Prostate gland (tissue), 2 donors: ENCODE measurements at places on chromosomes 3 and 15.

GRCh38 chr3:184459355-184459754 lies 79.5 kb downstream of the CHRD start:
- no peak for DNase-seq

GRCh38 chr3:197896421-197896820 lies 53.6 kb upstream of the RPL35A start:
- no peak for DNase-seq

DNA sequence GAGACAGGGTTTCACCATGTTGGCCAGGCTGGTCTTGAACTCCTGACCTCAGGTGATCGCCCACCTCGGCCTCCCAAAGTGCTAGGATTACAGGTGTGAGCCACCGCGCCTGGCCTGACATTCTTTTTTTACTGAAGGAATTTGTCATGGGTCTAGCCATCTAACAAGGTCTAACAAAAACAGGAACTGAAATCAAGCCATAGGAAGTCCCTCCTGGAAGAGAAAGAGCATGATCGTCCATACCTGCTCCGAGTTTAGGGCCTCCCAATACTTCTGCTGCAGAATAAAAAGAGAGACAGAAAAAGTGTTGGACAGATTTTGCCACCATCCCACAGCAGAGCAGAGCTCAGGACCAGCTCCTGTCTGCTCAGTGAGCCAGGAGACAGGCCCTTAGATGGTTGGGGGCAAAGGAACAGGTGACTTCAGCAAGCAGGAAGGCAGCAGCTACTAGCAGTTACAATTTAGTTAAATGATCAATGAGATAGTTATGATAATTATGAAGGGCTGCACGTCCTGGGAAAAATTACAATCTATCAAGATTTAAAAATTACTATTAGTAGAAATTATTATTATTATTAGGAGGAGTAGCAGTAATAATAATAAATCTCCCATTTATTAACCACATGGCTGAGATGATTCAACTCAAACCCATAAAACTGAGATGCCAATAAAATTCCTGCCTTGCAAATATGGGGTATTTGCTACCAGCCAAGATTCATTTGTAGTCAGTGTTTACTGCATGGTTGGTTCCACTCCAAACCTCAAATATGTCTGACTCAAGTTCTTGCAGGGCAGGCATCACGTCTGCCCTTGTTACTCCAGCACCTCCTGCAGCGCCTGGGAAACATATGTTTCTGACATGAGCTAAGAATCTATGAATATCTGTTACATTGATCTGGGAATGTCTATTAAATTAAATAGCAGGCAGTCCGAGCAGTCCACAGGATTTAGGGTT lies 40.1 kb downstream of the TMEM44 start:
- DNase-seq = peak; percentile 89

- DNase-seq = no peak
Measured at GRCh38 chr15:33448151-33448550, 137.4 kb downstream of the RYR3 start.

- no peak for DNase-seq
Measured at GRCh38 chr3:190096345-190096744, 24.4 kb downstream of the P3H2 start.

GRCh38 chr3:64489361-64490044 lies 198.3 kb downstream of the ADAMTS9 start:
- peak; percentile 27 for DNase-seq

GRCh38 chr3:194602669-194603171 lies 30.5 kb downstream of the TMEM44 start:
- no peak for DNase-seq

DNA sequence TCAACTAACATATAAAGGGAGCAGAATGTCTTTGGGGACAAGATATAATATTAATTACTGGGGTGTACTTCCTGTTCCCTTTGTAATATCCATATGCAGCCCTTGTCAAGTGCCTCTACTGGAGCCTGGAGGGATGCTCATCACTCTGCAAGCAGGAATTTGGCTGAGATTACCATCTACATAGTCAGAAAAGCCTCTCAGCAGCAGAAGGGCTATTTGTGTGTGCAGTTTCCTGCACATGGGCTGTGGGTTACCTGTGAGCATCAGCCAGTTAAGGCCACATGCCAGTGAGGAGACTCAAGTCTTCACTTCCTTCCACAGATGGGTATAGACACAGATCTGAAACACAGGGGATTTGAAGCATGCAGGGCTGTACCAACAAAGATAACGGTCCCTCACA lies 278.1 kb upstream of the PLSCR5 start:
- DNase-seq = no peak

GRCh38 chr3:51729042-51729633 lies 22.3 kb downstream of the GRM2 start:
- DNase-seq = no peak

- peak; percentile 11 for DNase-seq
Measured at GRCh38 chr3:190076601-190077394, 43.9 kb downstream of the P3H2 start.

- DNase-seq = no peak
Measured at GRCh38 chr3:127226946-127227842, 34.3 kb downstream of the PRR23E start.

DNA sequence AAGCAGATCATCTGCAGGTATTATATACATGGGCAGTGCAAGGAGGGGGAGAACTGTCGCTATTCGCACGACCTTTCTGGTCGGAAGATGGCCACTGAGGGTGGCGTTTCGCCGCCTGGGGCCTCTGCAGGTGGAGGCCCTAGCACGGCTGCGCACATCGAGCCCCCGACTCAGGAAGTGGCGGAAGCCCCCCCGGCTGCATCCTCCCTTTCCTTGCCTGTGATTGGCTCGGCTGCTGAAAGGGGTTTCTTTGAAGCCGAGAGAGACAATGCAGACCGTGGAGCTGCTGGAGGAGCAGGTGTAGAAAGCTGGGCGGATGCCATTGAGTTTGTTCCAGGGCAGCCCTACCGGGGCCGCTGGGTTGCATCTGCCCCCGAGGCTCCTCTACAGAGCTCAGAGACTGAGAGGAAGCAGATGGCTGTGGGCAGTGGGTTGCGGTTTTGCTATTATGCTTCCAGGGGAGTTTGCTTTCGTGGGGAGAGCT lies 639 bp downstream of the MKRN3 start:
- no peak for DNase-seq

- no peak for DNase-seq
Measured at GRCh38 chr3:150370122-150370602, 37.9 kb upstream of the TSC22D2 start.

DNA sequence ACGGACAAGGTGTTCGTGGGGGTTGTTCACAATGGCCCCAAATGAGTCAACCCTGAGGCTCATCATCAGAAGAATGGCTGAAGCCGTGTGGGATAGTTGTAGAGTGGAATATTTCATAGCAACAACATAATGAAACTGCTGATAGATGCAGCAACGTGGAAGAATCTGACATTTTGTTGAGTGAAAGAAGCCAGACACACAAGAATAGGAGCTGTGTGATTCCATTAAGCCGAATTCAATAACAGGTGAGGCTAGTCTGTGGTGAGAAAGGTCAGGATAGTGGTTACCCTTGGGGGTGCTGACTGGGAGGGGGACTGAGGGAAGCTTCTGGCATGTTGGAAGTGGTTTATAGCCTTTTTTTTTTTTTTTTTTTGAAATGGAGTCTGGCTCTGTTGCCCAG lies 144.0 kb downstream of the SMAD6 start:
- no peak for DNase-seq

- no peak for DNase-seq
Measured at GRCh38 chr15:91307601-91308000, 207.5 kb downstream of the SV2B start.

DNA sequence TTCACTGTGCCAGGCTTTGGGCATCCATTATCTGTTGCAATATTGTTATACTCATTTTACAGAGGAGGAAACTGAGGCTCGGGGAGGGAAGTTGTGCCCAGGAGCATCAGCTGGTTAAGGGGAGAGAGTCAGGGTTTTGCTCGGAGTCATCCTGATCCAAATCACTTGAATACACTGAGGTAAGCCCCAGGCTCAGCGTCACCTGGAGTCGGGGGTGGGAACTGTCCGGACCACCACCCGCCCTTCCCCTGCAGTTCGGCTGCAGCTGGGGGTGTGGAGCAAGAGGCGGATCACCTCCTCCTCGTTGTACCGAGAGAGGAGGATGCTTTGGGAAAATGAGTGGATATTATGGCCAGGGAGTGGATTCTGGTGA lies 646 bp downstream of the HRH1 start:
- no peak for DNase-seq

DNA sequence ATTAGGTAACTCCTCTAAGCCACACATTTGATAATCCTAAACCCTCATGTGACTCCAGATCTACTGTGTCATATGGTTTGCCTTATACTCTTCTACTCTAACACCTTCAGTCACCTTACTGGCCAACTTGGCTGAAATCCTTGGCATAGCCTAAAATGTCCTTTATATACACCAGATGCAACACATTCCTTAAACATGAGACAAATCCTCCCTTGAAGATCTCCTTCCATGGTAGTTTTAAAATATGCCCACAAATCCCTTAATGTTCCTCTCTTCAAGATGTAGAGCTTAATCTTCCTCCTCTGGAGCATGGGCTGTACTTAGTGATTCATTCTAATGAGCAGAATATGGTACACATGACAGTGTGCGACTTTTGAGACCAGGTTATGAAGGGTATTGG lies 238.9 kb downstream of the SUCLG2 start:
- no peak for DNase-seq

DNA sequence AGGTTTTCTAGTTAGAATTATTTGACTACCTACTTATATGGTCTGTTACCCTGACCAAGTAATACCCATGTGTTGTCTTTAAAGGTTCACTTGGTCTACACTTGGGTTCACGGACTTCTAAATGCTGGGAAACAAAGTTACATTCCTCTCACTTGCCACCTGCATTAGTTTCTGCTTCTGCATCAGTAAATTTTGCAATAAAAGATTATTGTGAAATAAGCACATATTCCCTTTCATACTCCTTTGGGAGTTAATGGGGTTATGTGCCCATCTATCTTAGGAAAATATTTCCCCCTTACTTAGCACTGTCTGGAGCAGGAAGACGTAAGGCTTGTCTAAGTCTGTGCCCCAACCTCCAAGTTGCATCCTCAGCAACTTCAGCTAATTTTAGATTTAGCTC lies 160.7 kb downstream of the FRMD5 start:
- no peak for DNase-seq

- DNase-seq = no peak
Measured at GRCh38 chr15:78991476-78991875, 46.6 kb upstream of the CTSH start.

DNA sequence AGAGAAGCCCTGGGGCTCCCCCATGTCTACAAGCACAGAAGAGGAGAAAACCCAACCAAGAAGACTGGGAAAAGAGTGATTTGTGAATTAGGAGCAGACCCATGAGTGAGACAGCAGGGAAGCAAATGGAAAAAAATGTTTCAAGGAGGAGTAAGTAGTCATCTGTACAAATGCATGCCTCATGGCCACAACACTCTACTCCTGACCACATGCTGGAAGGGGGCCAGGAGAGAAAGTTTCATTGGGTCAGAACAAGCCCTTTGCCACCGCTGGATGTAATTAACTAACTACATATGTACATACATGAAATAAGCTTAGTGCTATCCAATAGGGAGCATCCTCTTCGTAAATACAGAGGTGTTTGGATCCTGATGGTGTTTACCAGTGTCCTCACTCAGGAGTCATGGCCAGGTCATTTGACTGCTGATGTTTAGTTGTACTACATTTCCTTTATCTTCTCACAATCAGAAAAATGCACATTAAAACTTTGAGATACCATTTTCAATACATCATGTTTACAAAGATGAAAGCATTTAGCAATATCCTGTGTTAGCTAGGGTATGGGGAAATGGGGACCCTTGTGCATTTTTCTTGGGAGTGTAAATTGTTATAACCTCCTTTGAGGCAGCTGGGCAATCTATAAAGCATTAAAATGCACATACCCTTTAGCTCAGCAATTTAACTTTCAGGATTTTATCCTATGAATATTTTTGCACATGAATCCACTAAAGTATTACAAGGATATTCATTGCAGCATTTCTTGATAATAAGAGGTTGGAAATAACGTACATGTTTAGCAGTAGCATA lies 27.1 kb downstream of the CLRN1 start:
- no peak for DNase-seq

DNA sequence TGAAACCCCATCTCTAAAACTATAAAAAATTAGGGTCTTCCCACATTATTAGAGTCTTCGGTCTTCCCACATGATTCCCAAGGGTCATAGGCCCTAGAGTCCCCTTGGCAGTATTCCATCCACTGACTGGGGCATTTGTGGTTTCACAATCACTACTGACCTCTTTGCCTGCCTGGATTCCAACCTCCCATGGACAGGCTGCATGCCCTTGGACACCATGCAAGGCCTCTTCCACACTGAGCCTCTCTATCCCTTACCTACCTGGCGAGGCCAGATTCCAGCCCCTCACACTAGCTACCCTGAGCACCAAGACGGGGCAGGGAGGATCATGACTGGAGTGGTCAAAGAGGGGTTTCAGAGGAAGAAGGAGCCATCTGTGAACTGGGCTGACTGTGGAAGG lies 64.4 kb downstream of the SRGAP3 start:
- DNase-seq = no peak

GRCh38 chr3:23276913-23277658 lies 74.0 kb downstream of the UBE2E2 start:
- DNase-seq = no peak

- no peak for DNase-seq
Measured at GRCh38 chr3:112639455-112640225, 1.3 kb downstream of the CCDC80 start.

DNA sequence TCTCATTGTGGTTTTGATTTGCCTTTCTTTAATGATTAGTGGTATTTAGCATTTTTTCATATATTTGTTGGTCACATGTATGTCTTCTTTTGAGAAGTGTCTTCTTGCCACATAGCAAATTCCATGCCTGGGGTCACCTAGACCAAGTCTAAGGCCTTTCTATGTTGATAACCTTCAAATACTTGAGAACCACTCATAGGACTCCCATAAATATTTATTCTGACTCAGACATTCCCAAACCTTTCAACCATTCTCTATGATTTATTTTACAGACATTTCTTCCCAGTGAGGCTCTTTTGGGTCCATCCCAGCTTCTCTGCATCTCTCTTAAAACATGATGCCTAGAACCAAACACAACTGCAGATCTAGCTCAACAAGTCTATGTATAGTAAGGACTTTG lies 69.2 kb downstream of the ATP8B4 start:
- DNase-seq = no peak

- DNase-seq = no peak
Measured at GRCh38 chr3:160546727-160547126, 18.6 kb downstream of the KPNA4 start.

DNA sequence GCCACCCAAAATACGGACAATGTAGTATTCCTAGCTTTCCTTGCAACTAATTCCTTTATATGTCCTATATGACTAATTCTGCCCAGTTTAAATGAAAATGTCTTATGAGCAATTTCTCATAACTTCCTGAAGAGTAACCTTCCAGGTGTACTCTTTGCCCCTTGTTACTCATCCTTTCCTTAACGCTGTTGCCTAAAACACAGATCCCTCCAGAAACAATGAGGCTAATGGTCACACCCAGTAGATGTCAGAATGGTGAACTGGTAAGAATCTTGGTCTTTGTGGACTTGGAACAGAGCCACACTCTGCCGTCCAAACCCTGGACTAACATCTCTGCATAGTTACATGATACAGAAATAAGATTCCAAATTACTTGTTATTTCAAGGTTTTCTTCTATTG lies 497.9 kb downstream of the IGSF11 start:
- no peak for DNase-seq
